ENCODE measurements at places on chromosomes 1 and 21.

GRCh38 chr1:246544001-246544400, 22.1 kb downstream of the TFB2M start:
- DNase-seq = no peak

DNA sequence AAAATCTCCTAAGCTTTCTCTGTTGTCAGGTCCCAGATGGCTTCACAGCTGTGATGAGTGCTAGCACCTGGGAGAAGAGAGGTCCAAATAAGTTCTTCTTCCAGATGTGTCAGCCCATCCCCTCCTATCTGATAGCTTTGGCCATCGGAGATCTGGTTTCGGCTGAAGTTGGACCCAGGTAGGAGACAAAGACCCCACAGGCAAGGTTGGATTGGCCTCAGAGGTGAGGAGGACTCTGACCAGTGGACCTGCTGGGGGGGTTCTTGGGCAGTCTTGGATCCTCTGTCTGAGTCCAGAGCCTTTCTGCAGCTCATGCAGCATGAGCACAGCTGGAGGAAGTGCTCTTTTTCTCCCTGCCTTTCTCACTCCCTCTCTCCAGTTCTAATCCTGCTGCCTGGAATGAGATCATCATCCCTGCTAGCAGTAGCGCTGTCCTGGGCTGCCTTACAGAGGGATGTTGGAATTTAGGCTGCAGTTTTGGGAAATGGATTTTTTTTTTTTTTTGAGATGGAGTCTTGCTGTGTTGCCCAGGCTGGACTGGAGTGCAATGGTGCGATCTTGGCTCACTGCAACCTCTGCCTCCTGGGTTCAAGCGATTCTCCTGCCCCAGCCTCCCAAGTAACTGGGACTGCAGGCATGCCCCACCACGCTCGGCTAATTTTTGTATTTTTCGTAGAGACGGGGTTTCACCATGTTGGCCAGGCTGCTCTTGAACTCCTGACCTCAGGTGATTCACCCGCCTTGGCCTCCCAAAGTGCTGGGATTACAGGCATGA, 7.1 kb downstream of the RNPEP start:
- DNase-seq = no peak

DNA sequence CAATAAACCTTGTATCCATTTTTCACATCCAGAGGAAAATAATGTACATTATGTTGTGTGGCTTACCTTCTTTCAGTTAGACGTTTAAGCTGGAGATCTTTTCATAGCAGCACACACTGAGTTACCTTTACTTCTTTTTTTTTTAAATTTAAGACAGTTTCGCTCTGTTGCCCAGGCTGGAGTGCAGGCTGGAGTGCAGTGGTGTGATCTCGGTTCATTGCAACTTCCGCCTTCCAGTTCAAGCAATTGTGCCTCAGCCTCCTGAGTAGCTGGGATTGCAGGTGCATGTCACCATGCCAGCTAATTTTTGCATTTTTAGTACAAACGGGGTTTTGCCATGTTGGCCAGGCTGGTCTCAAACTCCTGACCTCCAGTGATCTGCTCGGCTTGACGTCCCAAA, 7.4 kb upstream of the CAMTA1 start:
- DNase-seq = no peak

- no peak for DNase-seq
Measured at GRCh38 chr1:10615932-10616671, 141.4 kb downstream of the PEX14 start.

- DNase-seq = peak; percentile 86
Measured at GRCh38 chr1:53573931-53574330, 114.7 kb downstream of the DMRTB1 start.

GRCh38 chr1:174788981-174789380, 210.8 kb upstream of the CACYBP start:
- no peak for DNase-seq

DNA sequence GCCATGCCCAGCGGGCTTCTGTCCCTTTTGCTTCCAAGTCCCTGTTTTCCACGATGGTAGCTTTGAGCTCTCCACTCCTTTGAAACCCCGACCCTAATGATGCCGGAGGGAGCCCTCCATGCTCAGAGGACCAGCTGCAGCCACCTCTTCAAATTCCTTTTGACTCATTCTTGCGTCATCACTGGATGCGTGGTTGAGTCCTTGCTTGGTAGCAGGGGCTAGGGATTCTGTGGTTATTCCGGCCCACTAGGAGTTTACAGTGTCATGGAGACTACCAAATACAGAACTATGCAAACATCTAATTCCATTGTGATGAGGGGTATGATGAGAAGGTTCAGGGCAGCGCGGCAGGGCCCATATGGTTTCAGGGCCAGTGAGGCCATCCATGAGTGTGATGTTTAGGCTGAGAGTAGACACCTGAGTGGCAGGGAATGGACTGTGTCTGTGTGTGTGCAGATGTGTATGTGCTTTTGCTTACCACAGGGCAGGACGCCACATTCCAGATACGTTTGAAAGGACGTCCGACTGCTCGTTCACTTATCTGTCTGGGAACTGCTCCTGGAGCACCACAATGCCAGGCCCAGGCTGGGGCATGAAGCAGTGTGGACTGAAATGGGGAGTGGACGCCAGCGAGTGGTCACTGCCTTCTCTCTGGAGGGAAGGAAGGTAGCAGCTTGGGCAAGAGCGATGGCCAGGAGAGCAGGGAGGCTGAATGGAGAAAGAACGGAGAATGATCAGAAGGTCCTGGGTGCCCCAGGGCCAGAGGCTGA, 30.4 kb upstream of the ZBTB21 start:
- DNase-seq = no peak

DNA sequence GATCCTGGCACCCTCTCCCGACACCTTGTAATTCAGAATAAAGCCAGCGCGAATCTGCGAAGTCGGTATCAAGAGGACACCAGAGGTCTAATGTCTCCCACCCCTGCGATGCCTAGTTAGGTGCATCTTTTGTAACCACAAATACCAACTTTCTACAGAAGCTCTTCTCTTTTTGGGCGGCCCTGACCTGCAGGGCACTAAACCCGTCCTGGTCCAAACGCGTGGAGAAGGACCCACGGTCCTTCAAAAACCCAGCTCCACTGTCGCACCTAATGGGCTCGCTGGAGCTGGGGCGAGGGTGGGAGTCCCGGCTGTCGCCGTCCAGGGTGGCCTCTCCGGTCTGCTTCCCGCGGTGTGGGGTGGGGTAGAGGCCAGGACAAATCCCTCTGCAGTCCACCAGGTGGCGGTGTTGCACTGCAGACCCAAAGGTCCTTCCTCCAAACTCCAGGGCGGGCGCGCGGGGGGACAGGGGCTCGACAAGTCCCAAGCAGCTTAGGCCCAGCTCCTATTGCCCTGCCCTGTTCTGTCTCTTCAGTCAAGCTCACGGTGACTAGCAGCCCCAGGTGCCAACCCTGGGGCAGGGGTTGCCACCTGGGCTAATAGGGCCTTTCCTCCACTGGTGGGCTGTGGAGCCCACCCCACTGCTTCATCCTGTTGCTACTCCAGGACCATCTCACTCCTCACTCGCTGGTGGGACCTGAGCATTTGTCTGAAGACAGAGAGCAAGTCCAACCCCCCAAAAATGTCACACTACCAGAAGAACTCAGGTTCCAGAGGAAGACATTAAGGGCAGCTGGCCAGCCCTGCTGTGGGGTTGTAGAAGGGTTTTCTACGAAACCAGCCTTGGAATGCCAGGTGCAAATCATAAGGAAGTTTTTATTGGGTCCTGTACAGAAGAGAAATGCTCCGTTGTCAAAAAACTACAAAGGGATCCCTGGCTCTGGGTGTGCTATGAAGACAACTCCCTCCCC, 2.8 kb downstream of the HES3 start:
- DNase-seq = peak; percentile 76

- no peak for DNase-seq
Measured at GRCh38 chr21:20258542-20258941, 739.7 kb upstream of the NCAM2 start.

DNA sequence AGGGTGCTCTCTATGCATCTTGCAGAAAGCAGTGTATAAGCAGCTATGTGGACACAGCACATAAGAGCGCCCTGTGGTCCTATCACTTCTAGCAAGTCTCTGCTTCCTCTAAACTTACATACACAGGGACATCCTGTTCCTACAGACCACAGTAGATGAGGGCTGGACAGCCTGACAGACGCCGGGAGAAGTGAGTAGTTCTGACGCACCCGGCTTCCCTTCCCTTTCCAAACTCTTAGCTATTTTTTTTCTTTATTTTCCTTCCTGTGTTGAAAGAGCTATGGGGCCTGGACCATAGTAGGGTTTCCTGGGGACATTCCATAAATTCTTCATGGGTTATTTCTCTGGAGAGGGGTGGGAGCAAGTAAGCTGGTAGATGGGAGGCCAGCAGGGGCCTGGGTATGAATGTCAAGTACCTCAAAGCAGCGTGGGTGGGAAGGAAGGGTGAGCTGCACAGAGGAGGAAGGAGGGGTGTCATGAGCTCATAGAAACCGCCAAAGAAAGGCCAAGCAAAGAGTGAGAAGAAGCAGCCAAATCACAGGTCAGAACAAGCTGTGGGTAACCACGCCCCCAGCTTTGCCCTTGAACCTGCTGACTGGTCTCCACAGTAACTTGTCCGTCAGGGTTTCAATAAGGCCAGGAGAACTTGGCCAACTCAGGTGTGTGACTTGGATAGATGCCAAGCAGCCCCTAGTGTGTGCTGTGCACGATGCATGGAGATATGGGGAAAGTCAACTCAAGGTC, 36.6 kb downstream of the PLXNA2 start:
- no peak for DNase-seq

GRCh38 chr21:44947930-44948331, 8.1 kb downstream of the SLX9 start:
- DNase-seq = no peak

GRCh38 chr1:175197531-175197930, 5.0 kb upstream of the KIAA0040 start:
- no peak for DNase-seq

GRCh38 chr1:40927781-40928180, 51.7 kb upstream of the CTPS1 start:
- DNase-seq = no peak

- DNase-seq = no peak
Measured at GRCh38 chr1:101330427-101331130, 93.8 kb downstream of the S1PR1 start.

DNA sequence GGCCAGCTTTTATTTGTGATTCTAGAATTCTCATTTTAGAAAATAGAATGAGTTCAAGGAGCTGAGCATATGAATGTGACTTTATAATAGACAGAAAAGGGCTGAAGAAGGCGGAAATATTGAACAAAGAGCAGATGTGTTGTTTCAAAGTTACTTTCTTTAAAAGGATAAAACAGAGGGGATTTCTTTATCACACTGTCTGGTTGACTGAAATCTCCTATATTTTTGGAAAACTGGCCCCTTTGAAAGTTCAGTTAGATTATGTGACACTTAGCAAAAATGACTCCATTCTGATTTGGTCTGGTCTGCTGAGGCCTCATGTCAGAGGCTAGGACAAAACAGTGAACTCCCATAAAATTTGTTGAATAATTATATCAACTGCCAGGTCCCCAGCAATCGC, 46.4 kb upstream of the DNAH14 start:
- DNase-seq = no peak

DNA sequence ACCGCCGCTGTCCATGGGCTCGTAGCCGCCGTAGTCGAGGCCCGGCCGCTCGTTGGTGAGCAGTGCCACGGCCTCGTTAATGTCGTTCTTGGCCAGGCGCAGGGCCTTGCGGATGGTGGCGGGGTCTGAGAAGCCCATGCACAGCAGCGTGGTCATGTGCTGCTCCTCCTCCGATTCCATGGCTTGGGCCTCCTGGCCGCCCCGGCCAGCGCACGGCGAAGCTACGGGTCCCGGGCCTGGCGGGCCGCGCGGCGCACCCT, 300 bp downstream of the USP24 start:
- DNase-seq = no peak

DNA sequence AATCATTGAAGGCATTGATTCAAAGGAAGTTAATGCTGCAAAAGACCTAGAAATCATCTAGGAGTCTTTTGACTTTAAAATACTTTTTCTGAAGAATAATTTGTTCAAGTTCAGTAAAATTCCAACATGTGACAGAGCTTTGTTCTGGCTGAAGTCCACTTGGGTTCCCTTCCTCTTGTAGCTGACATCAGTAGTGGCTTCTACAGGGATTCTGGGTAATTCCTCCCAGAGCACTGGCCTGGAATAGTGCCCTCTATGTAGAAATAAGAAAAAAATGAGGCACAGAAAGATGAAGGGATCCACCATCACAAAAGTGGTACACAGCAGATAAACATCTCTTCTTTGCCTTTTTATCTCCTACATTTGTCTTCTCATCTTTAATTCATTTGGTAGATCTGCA, 548.1 kb downstream of the LTN1 start:
- no peak for DNase-seq

- DNase-seq = no peak
Measured at GRCh38 chr1:94323311-94324177, 86.2 kb upstream of the ARHGAP29 start.

- no peak for DNase-seq
Measured at GRCh38 chr21:44398499-44398898, 45.1 kb downstream of the TRPM2 start.

- no peak for DNase-seq
Measured at GRCh38 chr1:67642629-67643028, 42.4 kb upstream of the GADD45A start.

- DNase-seq = no peak
Measured at GRCh38 chr1:192534666-192535065, 40.9 kb upstream of the RGS1 start.

- no peak for DNase-seq
Measured at GRCh38 chr21:46294647-46295176, 8.6 kb downstream of the YBEY start.

- DNase-seq = no peak
Measured at GRCh38 chr21:35100349-35100811, 51.3 kb upstream of the RUNX1 start.

DNA sequence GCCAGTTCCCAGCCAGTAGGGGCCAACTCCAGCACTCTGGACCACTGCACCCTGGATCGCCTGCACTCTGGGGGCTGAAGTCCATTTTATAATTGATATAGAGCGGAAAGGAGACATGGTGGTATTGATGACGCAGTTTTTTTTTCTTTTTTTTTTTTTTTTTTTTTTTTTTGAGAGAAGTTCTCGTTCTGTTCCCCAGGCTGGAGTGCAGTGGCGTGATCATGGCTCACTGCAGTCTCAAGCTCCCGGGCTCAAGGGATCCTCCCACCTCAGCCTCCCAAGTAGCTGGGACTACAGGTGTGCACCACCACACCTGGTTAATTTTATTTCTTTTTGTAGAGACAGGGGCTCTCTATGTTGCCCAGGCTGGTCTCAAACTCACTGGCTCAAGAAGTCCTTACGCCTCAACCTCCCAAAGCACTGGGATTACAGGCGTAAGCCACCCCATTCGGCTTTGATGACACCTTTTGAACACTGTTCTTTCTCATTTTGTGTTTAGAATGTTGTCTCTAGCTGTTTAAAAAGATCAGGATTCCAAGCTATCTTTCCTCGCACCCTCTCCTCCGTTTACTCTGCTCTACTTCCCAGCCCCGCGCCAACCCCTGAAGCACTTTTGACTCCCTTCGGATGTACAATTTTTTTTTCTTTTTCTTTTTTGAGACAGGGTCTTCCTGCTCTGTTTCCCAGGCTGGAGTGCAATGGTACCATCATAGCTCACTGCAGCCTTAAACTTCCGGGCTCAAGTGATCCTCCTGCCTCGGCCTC, 960 bp downstream of the MX2 start:
- no peak for DNase-seq

Data from NCI-H1694 treated with DMSO at 0.1 percent for 48 hours (cell line).